ENCODE measurements at places on chromosomes 3 and 15.

- DNase-seq: no peak
Observed at GRCh38 chr3:128492671-128493569, at the start of gene GATA2. Gene GATA2 (minus strand): TSS chr3:128493201. CDS start chr3:128487031, 6,170 bp downstream.

- DNase-seq: peak; percentile 22
Observed at GRCh38 chr15:42704492-42704926, 32.4 kb downstream of the CDAN1 start.

- DNase-seq: peak; percentile 46
Observed at GRCh38 chr3:171851660-171852058, 8.5 kb downstream of the TMEM212 start.

DNA sequence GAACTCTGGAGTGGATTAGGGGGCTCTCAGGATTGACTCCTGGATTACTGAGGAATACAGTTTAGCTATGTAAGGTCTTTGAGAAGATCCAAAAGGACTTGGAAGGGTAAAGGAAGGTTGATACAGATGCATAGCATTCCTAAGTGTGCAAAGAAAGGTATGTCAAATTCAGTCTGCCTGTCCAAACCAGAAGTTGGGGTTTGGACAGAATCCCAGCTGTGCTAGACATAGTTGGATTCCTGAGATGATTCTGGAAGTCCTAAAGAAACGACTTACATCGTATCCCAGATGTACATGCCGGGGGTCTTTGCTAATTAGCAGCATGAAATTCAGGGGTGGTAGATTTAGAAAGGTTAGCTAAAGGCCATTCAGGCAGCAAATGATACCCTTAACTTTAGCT lies 97.7 kb upstream of the TSPAN3 start:
- no peak for DNase-seq

- DNase-seq: no peak
Observed at GRCh38 chr3:169354774-169355501, 308.6 kb downstream of the MECOM start.

DNA sequence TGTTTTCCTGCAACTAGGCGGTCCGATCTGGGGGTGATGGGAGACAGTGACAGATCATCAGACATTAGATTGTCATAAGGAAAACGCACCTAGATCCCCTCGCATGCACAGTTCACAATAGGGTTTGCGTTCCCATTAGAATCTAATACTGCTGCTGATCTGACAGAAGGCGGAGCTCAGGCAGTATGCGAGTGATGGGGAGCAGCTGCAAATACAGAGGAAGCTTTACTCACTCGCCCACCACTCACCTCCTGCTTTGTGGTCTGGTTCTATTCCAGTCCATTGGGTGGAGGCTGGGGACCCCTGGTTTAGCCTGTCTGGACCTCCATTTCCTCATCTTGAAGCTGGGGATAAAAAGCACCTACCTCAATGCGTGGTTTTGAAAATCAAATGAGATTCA lies 437.5 kb upstream of the PROK2 start:
- DNase-seq: no peak

DNA sequence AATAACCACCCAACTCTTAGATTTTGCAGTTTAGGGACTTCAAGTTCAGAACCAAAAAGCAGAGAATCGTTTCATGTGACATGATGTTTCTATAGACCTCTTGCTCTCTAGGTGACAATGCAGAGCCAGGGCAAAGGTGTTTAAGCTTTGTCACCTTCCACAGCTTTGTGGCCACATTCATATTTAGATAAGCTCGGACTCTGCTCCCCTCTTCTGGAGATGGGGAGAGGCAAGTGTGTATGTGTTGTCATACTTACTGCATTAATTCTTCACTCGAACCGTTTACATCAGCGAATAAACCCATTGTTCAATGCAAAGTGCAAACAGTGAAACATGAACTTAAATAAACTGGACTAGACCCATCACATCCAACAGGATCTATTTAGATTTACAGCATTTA lies 33.2 kb downstream of the ST3GAL6 start:
- DNase-seq: no peak

DNA sequence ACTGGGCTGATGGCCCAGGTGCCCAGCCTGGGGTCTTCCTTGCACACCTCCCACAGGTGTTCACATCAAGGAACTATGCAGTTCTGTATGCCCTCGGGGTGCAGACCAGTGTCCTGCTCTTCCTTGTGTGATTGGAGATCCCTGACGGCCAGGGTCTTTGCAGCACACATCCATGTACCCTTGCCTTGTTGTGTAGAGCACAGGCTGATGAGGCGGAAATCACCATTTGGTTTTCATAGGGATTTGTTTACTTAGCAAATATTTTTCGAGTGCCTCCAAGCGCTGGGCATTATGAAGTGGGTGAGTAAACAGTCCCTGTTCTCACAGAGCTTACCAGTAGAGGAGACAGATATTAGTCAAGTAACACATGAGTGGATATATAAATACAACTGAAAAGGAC lies 209.3 kb upstream of the UMPS start:
- DNase-seq: no peak

DNA sequence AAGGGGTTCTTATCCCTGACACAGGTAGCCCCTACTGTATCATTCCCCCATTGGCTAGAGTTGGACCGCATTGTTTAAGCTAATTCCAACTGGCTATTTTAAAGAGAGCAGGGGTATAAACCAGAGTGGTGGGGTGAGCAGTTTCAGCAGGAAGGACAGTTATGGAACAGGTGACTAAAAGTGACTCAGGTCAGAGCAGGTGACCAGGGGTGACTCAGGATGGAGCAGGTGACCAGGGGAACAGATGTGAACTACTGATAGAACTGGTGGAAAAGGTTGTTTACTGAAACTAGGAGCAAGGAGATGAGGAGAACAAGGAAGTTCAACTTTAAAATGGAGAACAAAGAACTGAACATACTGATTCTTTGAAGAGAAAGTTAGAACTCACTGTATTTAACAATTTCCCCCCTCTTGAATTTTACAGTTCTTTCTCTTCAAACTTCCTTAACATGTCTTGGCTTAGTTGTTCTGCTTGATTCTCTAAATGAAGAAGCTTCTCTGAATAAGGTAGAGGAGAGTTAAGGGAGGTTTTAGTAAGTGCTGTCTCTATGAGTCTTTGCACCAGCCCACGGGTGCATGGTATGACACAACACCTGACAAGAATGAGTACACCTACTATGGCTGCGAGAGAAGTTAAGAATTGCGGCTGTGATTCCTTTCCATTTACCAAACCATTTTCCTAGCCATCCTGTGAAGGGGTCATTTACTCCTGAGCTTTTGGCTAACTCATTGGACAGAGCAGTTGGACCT lies 83.4 kb upstream of the WNT7A start:
- no peak for DNase-seq

DNA sequence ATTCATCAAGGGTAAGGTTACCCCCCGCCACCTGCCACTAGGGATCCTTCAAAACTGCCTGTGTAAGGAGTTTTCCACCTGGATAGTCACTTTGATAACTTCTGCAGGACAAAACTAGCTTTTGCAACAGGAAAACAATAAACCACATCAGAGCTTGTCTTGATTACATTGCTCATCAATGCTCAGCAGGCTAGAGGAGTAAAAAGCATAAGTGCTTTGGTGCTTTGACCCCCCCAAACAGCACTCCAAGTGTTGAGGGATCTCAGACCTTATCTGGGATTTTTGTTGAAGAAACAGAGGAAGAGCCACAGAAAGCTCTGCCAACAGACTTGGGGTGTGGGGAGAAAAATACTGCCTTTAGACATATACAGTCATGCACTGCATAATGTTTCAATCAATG lies 10.8 kb upstream of the PHLDB2 start:
- no peak for DNase-seq

Data from putamen (tissue), 1 donor.